MV-4-11 (cell line): ENCODE measurements at places on chromosomes 16 and 17.

DNA sequence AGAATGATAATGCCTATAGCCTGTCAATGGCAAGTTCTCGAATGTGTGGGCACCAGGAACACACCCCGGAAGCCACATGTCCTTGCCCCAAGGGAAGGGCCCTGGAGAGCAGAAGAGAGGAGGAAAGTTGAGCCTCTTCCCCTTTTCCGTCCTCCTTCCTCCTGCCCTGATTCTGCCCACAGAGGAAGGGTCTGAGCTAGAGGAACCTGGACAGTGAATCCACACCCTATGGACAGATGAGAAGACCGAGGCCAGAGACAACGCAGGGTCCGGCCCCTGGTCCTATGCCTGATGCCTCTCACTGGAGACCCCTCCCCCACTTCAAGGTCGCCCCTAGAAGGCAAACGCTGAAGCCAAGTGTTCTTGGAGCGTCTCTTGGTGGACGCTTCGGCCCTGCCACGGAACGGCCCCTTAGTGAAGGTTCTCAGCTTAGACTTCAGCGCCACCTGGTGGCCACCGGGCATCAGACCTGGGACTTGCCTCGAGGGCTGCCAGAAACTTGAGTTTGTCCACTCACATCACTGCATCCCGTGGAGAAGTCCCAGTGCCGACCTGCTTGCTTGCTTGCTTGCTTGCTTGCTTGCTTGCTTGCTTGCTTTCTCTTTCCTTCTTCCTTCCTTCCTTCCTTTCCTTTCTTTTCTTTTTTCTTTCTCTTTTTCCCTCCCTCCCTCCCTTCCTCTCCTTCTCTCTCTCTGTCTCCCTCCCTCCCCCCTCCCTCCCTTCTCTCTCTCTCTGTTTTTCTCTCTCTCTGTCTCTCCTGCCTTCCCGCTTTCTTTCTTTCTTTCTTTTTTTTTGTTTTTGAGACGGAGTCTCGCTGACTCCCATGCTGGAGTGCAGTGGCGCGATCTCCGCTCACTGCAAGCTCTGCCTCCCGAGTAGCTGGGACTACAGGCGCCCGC, 20.6 kb upstream of the SPNS3 start:
- DNase-seq, result peak; percentile 87

DNA sequence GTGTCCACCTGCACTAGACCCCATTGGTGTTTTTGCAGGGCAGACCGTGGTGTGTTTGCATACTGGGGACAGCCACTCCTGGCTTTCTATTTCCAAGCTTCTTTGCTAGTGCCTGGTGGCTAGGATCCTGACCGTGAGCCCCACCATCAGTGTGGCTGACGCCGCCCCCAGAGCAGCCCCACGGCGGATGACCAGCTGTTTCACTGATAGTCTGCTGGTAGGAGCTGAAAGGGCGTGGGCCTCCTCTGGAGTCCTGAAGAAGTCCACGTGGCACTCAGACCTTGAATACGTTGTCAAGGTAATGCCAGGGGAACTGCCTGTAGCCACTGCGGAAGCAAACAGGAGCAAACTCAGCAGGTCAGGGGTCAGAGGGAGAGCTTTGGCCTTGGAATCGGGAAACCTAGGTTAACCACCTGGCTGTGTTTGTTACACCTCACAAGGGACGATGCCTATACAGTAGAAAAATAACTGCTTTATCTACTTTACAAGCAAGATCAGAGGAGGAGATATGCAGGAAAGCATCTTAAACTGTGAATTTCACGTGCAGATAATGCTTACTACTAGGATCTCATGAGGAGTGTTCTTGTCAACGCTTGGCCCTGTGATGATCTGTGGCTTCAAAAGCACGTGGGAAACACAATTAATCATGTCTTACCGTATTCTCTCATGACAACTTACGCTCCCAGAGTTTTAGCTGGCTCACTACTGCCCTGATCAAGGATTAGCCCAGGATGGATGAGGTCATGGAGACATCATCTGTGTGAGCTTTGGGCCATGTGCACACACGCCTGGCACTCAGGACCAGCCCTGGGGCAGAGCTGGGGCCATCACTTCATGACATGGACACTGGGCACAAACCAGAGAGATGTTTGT, 30.3 kb downstream of the ALDH3A2 start:
- peak; percentile 12 for DNase-seq

DNA sequence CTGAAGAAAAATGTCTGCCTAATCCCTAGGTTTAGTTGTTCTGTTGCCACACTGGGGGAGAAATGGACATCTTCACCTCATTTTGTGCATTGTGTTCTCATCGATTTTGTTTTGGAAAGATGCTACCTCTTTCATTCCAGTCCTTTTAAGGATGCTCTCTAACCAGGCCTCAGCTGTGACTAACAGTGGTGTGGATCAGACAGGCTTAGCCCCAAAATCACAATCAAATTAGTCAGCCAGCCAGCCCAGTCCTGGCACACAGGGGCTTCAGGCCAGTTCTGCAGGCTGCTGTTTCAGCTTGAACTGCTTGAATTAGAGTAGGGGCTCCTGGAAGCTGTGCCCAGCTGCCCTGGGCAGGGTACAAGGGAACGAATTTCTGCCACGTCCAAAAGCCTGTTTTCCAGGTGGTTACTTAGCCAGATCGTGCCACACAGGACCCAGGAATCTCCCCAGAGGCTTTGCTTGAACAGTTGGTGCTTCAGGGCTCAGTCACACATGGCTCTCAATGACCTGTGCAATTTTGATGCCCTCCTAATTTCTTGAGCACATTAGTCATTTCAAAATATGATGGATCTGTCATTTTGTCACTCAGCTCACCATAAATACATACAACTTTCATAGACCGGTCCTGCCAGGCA, 60.7 kb downstream of the CLEC16A start:
- no peak for DNase-seq

GRCh38 chr17:83047182-83047478, 32.3 kb upstream of the METRNL start:
- DNase-seq, result no peak

- DNase-seq, result no peak
Observed at GRCh38 chr16:80569440-80570105, 28.8 kb downstream of the DYNLRB2 start.

GRCh38 chr16:26731729-26732128, 335.0 kb upstream of the C16orf82 start:
- DNase-seq, result no peak

DNA sequence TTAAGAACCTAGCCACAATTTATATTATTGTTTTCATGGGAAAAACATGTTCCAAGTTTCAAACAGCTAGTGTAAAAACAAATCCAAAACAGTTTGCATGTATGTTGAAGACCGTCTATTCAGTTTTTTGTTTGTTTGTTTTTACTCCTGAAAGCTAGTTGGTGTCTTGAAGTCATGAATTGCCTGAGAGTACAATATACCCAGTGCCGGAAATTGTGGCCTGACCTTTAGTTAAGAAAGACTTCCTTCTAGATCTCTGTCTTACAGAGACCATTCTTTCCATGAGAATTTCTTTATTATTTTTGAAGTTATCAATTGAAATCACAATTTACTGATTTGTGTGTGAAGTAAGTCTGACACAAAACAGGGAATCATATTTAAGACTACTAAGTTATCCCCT, 474.8 kb downstream of the KCNJ2 start:
- peak; percentile 15 for DNase-seq

GRCh38 chr17:2011411-2012371, 13.4 kb downstream of the RTN4RL1 start:
- peak; percentile 70 for DNase-seq

- no peak for DNase-seq
Observed at GRCh38 chr17:45628019-45628418, 137.5 kb upstream of the PLEKHM1 start.

DNA sequence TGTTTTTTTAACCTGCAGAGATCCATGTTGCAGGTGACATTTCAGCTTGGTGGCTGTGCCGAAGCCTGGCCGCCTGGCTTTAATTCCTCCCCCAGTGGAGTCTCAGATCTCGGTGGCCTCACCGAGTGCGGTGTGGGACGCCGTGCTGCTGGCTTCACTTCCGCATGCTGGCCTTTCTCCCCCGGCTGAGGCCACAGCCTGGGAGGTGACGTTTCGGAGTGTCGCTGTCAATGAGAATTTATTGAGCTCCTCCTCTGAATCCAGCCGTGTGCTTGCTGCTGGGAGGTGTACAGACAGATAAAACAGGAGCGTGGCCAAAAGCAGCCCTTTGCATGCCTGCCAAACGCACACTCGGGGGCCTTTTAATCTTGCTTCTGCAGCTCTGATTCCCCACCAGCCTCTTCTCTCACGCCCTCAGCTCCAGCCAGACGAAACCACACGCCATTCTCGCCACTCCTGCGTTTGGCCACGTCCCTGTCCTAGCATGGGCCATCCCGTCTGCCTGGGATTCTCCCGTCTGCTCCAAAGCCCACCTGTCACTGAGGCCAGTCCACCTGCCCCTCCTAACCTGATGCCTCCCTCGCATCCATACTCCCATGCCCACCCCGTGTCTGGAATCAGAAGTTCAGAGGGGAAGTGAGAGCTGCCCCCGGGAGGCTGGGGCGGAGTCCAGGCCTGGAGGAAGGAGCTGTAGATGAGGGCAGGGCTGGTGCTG, 3.6 kb downstream of the GSE1 start:
- peak; percentile 90 for DNase-seq

DNA sequence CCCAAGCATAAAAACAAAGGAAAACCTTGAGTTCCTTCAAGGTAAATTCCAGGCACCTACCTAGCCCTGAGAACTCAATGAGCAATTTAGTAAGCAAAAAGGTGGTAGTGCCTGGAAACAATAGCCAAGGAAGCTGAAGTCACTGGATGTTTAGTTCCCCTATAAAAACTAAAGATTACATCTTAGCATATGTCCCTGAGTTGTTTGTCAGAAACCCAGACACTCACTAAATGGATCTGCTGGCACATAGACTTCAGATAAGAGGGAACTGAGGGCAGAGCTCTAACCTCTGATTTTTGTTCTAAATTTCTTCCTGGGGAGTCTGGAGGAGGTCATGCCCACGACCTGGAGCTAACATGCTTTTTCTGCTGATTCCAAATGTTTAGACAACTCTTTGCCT, 532.8 kb upstream of the SALL1 start:
- no peak for DNase-seq

- no peak for DNase-seq
Observed at GRCh38 chr16:1051446-1051845, 21.1 kb upstream of the SSTR5 start.
